ENCODE measurements at places on chromosomes 13 and 19.

DNA sequence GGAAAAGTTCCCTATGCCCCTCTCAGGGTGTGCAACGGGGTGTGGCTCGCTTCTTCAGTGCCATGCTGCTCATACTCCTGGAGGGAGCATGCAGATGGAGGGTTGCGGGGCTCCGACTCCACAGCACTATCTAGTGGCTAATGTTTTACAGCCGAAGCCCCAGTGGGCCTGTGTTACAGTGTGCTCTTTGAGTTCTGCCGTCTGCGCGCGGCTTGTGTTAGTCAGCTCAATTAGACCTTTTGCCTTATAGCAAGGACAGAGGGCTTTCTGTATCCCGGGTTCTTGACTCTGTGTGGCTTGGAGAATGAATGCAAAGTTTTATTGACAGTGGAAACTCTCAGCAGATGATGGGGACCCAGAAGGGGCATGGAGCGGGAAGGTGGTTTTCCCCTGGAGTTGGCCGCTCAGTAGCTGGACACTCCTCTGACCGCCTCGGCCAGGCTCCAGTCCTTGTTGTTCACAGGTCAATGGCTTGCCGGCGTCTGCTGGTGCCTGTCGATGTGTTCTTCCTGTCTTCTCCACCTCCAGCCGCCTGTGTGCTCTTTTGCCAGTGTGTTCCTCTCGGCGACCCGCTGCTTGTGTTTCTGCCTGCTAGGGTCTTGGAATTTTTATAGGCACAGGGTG lies 383.4 kb downstream of the LMO7 start:
- no peak for DNase-seq

DNA sequence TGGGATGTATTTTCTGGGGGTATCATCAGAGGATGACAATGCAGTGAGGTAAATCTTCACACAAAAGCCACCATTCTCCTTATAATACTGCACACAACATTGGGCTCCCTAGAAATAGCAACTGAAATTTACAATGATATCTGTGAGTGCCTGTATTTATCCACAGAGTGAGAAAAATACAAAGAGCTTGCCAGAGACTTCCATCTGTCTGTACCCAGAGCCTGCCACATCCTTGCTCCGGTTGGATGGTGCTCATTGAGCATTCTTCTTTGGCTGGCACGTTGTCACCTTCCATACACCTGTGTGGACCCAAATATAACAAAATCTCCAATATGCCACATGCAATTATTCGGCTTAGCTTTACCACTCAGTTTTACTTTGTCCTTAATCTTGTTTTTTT lies 189.5 kb upstream of the UFM1 start:
- DNase-seq, result no peak

DNA sequence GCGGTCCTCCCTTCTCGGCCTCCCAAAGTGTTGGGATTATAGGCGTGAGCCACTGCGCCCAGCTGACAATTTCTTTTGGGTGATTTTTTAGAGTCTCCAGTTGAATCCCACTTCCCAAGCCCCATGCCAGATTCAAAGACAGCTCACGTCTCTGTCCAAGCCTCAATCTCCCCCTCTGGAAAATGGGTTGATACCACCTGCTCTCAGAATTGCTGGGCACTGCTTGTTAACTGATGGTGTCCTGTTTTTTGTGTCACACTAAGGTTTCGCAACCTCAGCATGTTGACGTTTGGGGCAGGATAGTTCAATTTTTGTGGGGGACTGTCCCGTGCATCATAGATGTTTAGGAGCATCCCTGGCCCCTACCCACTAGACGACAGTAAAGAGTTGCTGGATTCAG lies 14.2 kb upstream of the UPF1 start:
- no peak for DNase-seq

GRCh38 chr13:24127116-24127631 lies 33.3 kb upstream of the SPATA13 start:
- DNase-seq, result no peak

- DNase-seq, result no peak
Measured at GRCh38 chr13:40223585-40223984, 442.9 kb downstream of the FOXO1 start.
